Mesothelial cell of epicardium (in vitro differentiated cells): ENCODE measurements at places on chromosomes 6 and 20. TPM values are rescaled to one million over a fixed set of nuclear protein-coding genes. Genes with fewer than 3 reads are reported as not detected.

DNA sequence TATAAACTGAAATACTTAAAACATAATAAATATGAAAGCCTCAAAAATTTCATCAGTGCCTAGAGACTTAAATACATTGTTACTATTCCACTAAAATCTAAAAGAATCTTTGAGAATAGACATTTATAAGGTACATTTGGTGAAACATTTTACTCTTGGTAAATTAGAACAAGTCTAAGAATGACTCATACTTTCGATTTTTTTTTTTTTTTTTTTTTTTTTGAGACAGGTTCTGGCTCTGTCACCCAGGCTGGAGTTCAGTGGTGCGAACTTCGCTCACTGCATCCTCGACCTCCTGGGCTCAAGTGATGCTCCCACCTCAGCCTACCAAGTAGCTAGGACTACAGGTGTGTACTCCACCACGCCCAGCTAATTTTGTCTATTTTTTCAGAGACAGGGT, 6.4 kb downstream of the FUCA2 start:
- no peak for DNase-seq
- H3K36me3 ChIP-seq, result peaks cover 37% of the 10 kb centered on the region
- no peaks in the 10 kb centered on the region for H3K27me3 ChIP-seq
- peaks cover 9% of the 10 kb centered on the region for H3K4me1 ChIP-seq
- H3K27ac ChIP-seq, result no peak overlapping the region

Gene TSPO2
- total RNA-seq, result not detected in 3 replicates

GRCh38 chr6:16800341-16800740, 39.1 kb upstream of the ATXN1 start:
- DNase-seq, result no peak
- H3K36me3 ChIP-seq, result no peaks in the 10 kb centered on the region
- H3K27ac ChIP-seq, result no peak overlapping the region
- H3K4me1 ChIP-seq, result peaks cover 48% of the 10 kb centered on the region

Gene IMPG1
- total RNA-seq, result not detected in 3 replicates
